ENCODE measurements at places on chromosomes 5 and 9.

DNA sequence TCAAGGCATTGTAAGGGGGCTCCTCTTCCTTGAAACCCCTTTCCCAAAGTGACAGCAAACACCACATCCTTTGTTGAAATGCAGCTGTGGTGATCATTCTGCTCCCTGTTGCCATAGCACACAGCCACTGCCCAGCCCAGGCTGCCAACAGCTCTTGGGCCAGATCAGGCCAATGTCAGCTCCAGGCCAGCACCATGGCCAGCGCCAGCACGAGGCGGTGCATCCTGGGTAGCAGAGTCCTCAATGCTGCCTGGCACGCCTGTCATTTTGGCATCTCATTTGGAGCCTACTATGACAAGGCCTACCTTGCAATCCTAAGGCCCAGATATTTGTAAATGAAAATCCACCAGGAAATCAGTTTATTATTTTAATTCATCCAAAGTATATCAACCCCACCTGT, 390.6 kb downstream of the DNAH5 start:
- peak; percentile 29 for DNase-seq

DNA sequence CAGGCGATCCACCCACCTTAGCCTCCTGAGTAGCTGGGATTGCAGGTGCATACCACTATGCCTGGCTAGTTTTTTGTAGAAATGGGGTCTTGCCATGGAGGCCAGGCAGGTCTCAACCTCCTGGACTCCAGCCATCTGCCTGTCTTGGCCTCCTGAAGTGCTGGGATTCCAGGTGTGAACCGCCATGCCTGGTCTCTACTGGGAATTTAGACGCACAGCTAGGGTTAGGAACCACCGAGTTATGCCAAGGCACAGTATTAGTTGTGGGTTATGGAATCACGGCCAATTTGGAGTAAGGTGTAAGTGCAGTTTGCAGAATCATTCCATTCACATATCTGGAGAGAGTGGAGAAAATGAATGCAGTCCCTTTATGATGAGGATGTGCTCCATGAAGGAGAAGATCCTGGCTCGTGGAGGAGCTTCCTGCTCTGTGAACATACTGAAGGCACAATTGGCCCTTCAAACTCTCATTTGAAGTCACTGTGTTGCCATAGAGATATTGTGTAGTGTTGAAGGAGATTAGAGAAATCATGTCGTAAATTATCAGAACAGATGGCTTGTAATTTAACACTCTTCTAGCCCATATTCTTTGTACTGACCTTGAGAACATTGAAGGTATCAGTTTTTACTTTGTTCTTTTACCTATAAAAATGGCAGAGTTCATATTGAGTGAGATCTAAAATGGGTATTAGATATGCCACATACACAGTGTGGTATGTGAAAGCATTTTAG, 18.8 kb downstream of the TRIO start:
- DNase-seq, result no peak

- peak; percentile 63 for DNase-seq
Observed at GRCh38 chr5:93193431-93194347, 387.3 kb downstream of the NR2F1-AS1 start.

GRCh38 chr9:131869348-131869747, 129.5 kb upstream of the RAPGEF1 start:
- no peak for DNase-seq

DNA sequence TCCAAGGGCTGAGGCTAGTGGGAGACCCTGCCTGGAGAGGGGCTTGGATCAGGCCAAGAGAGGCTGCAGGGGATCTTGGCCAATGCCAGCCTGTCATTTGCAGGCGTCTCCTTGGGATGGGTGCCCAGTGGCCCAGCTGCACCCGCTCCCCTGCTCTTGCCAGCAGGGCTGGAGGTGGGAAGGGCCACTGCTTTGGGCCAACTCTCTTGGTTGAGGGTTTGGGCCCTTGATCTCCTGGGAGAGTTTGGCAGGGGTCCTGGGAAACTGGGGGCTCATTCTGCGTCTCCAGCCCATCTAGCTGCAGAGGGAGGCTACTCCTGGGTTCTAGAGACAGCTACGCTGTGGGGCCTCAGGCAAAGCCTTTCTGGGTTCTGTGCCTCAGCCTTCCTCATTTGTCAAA, 10.5 kb downstream of the PSD2 start:
- DNase-seq, result no peak

DNA sequence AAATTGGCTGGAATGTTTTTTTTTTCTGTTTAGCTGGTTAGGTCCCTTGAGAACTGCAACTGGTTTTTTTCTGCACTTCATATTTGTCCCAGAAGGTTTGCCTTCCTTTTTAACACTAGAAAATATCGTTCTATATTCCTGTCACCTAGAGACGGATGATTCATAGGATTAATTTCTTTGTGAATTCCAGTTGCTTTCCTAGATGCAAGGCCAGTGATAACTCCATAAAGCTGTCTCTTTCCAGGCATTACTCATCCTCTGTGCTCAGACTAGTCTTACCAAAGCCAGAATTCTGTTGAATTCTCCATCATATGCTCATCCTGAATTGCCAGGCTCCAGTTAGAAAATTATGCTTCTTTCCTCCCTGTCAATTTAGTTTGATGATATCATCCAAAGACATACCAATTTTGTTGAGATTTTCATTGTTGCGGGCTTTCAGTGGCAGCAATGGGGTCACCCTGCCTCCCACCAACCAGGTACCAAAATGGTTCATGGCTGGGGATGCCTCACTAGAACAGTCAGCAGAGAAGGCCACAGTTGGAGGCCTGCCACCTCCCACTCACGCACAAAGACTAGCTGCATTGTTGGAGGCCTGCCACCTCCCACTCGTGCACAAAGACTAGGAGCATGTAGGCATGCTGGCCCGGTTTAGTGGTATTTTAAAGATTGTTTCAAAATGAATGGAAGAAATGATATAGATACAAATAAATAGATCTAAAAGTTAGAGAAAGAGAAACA, 8.5 kb downstream of the BAAT start:
- no peak for DNase-seq

DNA sequence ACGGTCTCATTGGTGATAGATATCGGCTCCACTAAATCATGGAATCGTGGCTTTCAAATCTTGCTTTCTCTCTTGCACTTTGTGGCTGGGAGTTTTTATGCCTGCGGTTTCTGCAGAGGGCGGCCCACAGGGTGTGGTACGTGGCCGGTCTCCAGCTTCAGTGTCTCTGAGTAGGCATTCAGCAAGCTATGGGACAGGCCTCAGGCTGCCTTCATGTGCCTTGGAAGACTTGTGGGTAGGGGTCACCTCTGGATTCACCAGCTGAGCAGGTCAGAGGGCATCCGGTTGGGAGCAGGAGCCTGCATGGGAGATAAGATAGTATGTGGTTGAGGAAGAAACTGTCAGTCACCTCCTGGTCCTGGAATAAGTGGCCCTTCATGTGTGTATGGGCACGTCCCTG, 47.7 kb downstream of the AMBP start:
- no peak for DNase-seq

DNA sequence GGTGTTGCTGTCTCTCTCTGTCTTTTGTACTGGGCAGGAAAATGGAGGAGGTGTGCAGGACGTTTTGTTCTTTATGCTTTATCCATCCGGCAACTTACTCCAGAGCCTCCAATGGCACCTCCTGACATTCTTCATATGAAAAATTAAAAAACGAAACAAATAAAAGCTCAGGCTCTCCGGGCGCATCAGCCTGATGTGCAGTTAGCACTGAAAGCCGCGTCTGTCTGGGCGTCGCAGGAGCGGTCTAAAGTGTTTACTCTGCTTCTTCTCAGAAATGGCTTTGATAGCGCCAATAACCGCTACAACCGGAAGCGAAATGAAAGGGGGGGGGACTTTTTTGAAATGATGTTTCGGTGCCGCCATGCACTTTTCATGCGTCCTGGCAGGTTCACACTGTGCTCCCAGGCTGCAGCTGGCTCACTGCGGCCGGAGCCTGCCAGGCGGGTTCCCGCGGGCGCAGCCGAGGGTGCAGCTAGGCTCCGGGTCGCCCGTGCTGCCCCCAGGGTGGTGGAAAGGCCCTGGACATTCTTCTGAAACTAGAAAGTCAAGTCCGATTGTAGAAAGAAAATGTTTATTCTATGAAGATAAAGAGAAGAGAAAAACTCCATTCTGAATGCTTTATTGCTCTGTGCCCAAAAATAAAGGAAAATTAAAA, 407.7 kb upstream of the IRX1 start:
- DNase-seq, result peak; percentile 71

DNA sequence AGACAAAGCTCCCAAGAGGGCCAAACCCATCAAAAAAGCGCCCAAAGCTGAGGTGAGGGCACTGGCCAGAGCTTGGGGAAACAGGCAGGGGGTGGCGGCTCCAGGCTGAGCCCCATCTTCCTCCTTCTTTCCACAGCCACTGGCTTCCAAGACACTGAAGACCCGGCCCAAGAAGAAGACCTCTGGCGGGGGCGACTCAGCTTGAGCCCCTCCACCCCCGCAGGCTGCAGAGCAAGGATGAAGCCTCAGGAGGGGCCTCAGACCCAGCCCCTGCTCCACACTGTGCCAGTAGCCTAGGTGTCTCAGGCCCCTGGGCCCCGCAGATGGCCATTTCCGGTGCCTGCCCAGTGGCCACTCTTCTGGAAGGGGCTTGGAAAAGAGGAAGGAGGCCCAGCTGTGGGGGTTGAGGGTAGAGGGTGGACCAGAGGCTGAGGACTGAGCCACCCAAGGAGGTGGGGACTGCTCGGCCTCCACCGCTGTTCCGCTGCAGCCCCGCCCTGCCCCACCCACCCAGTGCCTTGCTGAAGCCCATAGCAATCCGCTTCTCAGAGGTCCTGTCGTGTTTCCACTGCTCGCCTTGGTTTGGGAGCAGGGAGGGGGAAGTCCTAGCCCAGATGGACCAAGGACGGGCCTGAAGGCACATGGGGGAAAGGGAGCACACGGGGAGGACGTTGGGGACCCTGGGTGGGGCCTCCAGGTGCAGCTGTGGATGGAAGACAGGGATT, 6.9 kb downstream of the REEP2 start:
- no peak for DNase-seq

DNA sequence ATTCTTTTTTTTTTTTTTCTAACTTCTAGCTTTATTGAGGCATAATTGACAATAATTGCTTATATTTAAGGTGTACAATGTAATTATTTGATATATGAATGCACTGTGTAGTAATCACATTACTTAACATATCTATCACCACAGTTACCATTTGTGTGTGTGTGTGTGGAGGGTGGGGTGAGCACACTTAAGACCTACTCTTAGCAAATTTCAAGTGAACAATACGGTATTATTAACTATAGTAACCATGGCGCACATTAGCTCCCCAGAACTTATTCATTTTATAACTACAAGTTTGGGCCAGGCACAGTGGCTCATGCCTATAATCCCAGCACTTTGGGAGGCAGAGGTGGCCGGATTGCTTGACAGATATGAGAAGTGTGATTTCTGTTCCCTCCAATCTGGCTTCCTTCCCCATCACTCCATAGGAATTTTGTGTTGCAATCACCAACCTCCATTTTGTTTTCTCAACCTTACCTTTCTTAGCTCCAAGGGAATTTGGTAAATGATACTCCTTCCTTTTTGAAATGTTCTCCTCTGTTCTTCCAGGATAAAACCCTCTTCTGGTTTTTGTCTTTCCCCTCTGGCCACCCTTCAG, 14.9 kb downstream of the TXN start:
- DNase-seq, result no peak

- no peak for DNase-seq
Observed at GRCh38 chr5:169197343-169197742, 103.6 kb downstream of the SLIT3 start.

DNA sequence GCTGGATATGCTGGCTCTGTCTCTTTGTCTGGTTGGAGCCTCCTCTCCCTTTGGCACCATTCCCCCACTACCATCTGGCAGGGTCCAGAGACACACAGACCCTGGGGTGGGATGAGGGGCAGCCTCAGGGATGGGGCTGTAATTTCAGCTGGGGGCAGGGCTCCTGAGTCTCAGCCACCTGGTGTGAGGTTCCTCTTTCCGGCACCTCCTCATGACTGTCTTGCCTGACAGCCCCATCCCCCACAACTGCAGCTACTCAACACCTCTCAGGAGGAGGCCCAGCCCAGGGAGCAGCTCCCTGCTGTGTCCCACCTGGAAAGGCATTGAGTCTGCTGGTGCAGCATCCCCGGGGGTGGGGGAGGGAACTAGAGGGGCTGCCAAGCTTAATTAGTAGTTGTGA, 11.7 kb upstream of the RPS14 start:
- DNase-seq, result peak; percentile 65

DNA sequence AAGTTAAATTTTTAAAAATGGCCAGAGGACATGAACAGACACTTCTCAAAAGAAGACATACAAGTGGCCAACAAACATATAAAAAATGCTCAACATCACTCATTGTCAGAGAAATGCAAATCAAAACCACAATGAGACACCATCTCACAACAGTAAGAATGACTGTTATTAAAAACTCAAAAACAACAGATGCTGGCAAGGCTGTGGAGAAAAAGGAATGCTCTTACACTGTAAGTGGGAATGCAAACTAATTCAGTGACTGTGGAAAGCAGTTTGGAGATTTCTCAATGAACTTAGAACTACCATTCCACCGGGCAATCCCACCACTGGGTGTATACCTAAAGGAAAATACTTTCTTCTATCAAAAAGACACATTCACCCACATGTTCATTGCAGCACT, 168.5 kb upstream of the PIK3R1 start:
- no peak for DNase-seq

GRCh38 chr9:117744856-117745389, 40.7 kb downstream of the TLR4 start:
- DNase-seq, result no peak

DNA sequence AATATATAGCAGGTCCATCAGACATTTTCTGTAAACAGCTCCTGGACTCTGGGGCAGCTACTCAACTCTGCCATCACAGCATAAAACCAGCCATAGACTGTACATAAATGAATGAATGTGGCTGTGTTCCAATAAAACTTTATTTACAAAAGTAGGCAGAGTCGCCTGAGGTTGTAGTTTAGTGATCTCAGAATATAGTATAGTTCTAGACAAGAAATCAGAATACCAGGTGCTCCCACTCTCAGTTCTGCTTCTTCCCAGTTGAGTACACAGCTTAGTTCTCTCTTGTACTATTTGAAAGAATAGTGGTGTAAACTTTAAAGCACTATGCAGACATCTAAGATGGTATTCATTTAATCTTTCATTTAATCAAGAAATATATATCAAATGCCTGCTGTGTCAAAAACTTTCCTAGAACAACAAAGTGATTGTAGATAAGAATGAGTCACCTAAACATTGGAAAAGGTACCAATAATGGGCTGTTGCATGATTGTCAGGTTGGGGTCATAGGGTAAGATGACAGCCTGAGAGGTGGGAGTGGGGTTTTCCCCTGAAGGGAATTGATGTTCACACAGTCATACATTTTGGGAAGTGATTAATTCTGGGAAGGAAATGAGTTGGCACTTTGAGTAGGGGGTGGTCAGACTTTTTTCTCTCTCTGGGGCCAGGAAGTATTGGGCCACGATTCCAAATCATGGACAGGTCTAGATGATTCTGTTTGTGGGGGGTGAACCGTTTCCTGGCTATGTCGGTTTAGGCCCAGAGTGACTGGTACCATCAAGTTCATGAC, 37.0 kb downstream of the TNFSF8 start:
- DNase-seq, result peak; percentile 28

- no peak for DNase-seq
Observed at GRCh38 chr5:6585168-6585567, 47.7 kb downstream of the NSUN2 start.

- no peak for DNase-seq
Observed at GRCh38 chr5:83244516-83244915, 167.2 kb downstream of the XRCC4 start.

GRCh38 chr5:43309637-43310036, 3.6 kb downstream of the HMGCS1 start:
- DNase-seq, result no peak
